Fibroblast of villous mesenchyme (primary cell): ENCODE measurements at places on chromosomes 6 and 20. TPM values are rescaled to one million over a fixed set of nuclear protein-coding genes. Genes with fewer than 3 reads are reported as not detected.

The HUS1B gene
- 0.86 and 1.9 TPM in 2 replicates for total RNA-seq

The MAS1 gene
- not detected in 2 replicates for total RNA-seq

The KHDC1L gene
- 0.43 TPM in 1 of 2 replicates, not detected in the other for total RNA-seq

The CRYBG1 gene
- 8.1 and 15.5 TPM in 2 replicates for total RNA-seq

The GHRH gene
- total RNA-seq, result not detected in 2 replicates

The HLA-DQB2 gene
- total RNA-seq, result not detected in 2 replicates

The SPDEF gene
- under 0.01 TPM in 2 replicates for total RNA-seq

The DOK5 gene
- total RNA-seq, result under 0.01 and 1.3 TPM in 2 replicates

The ADAM33 gene
- 44.8 and 53.1 TPM in 2 replicates for total RNA-seq

The TFAP2D gene
- not detected in 2 replicates for total RNA-seq

The FAM50B gene
- total RNA-seq, result 5.2 and 6.0 TPM in 2 replicates
